Esophagus squamous epithelium (tissue), 5 donors: ENCODE measurements at places on chromosomes 1 and 21.

- no peak for DNase-seq
Observed at GRCh38 chr1:201354151-201354900, 23.2 kb downstream of the TNNT2 start.

- DNase-seq, result no peak
Observed at GRCh38 chr21:42112857-42113256, 41.7 kb downstream of the UMODL1 start.

- no peak for DNase-seq
Observed at GRCh38 chr1:184755226-184756065, 788 bp upstream of the EDEM3 start.

DNA sequence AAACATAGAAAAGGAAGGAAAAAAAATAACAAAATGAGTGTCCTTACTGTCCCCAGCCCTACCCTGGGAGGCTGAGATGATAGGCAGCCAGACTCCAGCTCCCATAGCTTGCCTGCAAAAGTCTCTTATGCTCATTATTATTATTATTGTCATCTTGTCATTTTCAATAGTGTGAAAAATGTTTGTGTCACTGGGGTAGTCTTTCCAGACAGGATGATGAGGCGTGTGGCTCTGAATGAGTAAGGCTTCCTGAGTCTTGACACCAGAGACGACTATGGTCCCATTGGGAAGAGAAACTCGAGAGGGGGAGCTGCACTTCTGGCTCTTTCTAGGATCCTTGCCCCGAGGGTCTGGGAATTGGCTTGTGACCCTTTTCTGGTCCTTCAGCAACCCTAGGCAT is 1.1 kb upstream of the CYB561D1 start:
- no peak for DNase-seq

GRCh38 chr1:82564333-82564732 is 763.6 kb downstream of the ADGRL2 start:
- no peak for DNase-seq

GRCh38 chr1:229027622-229028182 is 243.2 kb upstream of the RAB4A start:
- no peak for DNase-seq

- no peak for DNase-seq
Observed at GRCh38 chr1:228008391-228009115, 1.8 kb downstream of the WNT3A start.

- no peak for DNase-seq
Observed at GRCh38 chr1:41222496-41222895, 19.6 kb downstream of the SCMH1 start.

DNA sequence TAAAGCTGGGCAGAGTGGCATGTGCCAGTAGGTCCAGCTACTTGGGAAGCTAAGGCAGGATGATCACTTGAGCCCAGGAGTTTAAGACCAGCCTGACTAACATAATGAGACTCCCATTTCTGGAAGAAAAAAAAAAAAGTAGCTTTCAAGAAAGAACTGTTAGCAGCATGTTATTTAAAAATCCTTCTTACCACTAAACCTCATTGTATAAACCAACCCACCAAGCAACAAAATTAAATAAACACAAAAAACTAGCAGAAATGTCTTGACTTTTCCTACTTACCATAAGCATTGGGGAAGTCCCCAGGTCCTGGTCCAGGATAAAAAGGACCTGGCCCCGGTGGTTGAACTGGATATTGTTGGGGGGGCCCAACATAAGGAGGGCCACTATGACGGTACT is 192.9 kb upstream of the HP1BP3 start:
- DNase-seq, result no peak

- no peak for DNase-seq
Observed at GRCh38 chr21:41045534-41046268, 122.3 kb upstream of the BACE2 start.

GRCh38 chr1:47564570-47564969 is 126.7 kb downstream of the FOXD2 start:
- no peak for DNase-seq

- DNase-seq, result no peak
Observed at GRCh38 chr21:43988016-43988415, 24.1 kb upstream of the TRAPPC10 start.

- no peak for DNase-seq
Observed at GRCh38 chr1:26544126-26544525, 14.6 kb downstream of the RPS6KA1 start.

DNA sequence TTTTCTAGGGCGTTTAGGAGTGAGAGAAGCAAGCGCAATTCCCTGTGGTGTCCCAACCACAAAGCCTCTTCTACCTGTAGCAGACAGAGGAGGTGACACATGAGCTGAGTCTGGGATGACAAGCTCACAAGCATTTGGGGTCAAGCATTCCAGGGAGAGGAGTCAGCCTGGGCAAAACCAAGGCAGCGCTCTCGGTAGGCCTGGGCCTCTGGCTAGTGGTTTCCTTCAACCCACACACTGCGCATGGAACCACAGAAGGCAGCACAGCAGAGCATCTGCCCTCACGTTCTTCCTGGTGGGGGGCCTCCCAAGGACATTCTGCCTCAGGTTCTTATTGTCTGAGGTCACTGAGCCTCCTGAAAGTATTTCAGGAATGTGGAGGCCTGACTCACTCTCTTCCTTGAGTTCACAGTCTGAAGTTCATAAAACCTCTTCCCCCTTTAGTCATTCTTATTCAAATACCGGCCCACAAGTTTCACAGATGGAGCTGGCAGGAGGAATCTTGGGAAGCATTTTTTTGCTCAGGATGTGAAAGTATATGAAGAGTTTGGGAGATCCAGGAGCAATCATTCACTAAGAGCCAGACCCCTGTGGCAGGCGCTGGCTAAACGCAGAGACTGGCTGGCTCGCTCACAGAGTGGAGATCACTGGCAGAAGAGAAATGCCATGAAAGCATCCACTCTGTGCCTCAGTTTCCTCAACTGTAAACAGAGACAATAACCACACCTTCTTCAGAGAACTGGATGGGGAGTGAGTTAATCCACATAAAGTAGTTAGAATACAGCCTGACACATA is 26.8 kb downstream of the CCN1 start:
- DNase-seq, result no peak

GRCh38 chr1:110616587-110616986 is 10.4 kb upstream of the KCNA2 start:
- no peak for DNase-seq

DNA sequence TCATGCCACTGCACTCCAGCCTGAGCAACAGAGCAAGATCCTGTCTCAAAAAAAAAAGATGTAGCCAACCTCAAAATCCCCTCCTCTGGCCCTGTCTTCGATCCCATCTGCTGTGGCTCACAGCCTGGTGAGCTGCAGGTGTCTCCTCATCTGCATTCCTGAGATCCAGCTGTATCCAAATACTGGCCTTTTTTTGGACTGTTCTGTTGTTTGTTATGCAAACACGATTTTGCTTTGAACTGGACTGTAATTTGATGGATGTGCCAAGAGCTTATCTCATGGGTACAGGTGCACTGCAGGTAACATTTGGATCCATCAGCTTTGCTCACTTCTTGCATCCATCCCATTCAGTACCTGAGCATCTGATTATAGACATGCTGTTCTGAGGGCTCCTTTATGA is 14.1 kb upstream of the FAM43B start:
- DNase-seq, result no peak

GRCh38 chr1:2474933-2475371 is 1.1 kb upstream of the PLCH2 start:
- DNase-seq, result no peak

GRCh38 chr1:211903490-211904245 is 73.1 kb upstream of the LPGAT1 start:
- no peak for DNase-seq

- DNase-seq, result no peak
Observed at GRCh38 chr1:101388904-101389546, 152.2 kb downstream of the S1PR1 start.

DNA sequence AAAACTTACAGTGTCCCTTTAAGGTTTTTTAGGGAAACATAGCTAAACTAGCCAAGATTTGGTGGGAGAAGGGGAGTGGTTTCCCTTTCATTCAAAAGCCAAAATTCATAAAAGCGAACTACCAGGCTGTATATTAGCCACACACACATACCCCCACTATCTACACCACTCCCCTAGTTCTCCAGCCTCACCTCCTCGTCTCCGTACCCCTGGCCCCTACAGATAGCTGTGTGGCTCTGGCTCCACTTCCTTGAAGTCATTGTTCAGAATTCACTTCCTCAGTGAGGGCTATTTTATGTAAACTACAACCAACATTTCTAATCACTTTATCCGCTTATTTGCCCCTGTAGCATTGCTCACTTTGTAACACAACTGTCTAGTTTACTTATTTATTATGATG is 5.3 kb upstream of the DPH5 start:
- no peak for DNase-seq

DNA sequence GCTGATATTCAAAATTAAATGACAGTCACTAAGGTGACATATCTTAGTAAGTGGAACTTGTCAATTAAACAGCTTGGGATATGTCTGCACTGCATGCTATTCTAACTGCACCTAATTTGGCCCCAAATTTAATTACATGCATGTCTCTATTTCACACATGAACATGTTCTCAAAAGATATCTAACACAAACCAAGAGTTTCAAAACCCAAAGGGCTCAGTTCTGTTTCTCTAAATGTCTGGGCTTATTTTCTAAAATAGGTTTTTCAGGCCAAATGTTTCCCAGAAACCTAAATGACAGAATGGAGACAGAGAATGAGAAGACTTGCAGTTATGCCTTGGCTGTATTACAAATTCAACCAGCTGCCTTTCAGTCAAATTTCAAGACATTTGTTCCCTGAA is 11.3 kb downstream of the RAB29 start:
- no peak for DNase-seq

- DNase-seq, result no peak
Observed at GRCh38 chr1:186496171-186496851, 35.4 kb upstream of the PDC start.

DNA sequence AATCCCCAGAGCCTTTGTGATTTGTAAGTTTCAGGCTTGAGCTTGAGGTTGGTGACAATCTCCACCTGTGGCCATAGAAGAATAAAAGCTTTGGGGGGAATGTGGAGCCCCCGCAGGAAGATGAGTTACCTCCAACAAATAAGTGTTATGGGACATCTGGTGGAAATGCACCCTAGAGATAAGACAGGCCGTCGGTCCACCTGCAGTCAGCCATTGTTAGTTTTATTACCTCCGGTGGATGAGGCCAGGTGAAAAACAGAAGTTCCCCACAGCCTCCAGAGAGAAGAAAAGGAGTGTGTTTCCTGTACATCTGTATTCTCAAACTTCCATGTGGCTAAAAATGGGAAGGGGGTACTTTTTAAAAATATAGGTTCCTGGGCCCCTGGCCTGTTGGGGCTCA is 137.4 kb downstream of the KAZN start:
- DNase-seq, result no peak

- no peak for DNase-seq
Observed at GRCh38 chr1:61387829-61388228, 305.5 kb downstream of the NFIA start.
